ENCODE measurements at places on chromosomes 11 and 22. TPM values are rescaled to one million over a fixed set of nuclear protein-coding genes. Genes with fewer than 3 reads are reported as not detected.
A peak's percentile ranks its signal among the peaks of the same experiment; 100 is the strongest.

Gene FXYD2
- 0.73 TPM for polyA plus RNA-seq

DNA sequence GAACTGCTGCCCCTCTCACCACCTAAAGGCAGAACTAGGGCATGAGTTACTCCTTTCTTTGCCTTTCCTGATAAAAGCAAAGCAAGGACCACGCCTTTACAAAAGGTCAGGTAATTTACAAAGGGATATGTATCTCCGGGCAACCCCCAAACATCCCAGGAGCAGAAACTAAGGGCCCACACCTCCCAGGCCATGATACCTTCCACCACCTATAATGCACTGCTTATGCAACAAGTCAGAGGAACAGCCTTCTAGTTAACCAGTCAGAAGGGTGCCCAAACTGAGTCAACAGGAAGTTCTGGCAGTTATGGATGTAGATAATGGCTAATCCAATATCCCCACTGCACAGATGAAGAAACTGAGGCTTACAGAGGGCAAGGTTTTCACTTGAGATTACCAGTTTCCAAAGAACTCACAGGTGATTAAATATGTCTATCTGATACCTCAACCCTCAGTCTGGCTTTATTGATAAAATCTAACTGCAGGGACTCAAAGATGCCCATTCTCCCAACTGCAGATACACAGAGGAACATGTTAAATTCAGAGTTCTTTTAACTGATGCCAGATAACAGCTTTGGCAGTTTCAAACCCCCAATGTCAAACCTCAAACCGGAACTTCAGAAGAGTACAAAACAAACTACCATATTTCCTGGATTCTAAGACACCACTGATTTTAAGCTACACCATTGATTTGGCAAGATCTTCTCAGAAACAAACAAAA lies 16.8 kb upstream of the CASTOR1 start:
- no peak for DNase-seq

- no peak for DNase-seq
These were observed 1104.4 kb upstream of the CCDC90B start for GRCh38 chr11:84390441-84391078.

DNA sequence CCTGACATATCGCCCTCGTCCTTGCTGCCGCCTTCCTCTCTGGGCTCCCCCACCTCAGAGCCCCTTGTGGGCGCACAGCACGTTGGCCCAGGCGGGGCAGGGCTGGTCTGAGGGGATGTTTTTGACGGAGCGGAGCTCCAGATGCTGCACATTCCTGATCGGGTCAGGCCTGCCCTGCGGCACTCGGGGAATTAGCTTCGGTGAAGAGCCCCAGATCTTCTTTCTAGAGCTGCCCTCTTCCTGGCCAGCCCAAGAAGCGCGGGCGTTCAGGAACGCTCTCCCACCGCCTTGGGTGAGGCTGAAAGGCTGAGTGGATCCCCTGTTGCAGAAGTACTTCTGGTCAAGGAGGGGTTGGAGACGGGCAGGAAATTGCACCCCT lies 12.1 kb downstream of the YPEL4 start:
- DNase-seq, result peak; percentile 26

- DNase-seq, result no peak
These were observed 27.5 kb downstream of the TOLLIP start for GRCh38 chr11:1281974-1282365.

GRCh38 chr11:61967924-61968757 lies 707 bp upstream of the FTH1 start:
- DNase-seq, result no peak
